ENCODE measurements at places on chromosomes 5 and 9. TPM values are rescaled to one million over a fixed set of nuclear protein-coding genes. Genes with fewer than 3 reads are reported as not detected.

HCN1 gene
- not detected for total RNA-seq

CCNI2 gene
- total RNA-seq = 0.25 TPM

STKLD1 gene
- total RNA-seq = 0.49 TPM

C9orf152 gene
- total RNA-seq = not detected

MLANA gene
- not detected for total RNA-seq

WHRN gene
- total RNA-seq = 0.79 TPM

PCDHGB2 gene
- 3.3 TPM for total RNA-seq

NUTM2F gene
- total RNA-seq = not detected
